ENCODE measurements at places on chromosomes 2 and 18.

- DNase-seq, result no peak
Measured at GRCh38 chr18:3321133-3321812, 59.3 kb downstream of the MYL12B start.

DNA sequence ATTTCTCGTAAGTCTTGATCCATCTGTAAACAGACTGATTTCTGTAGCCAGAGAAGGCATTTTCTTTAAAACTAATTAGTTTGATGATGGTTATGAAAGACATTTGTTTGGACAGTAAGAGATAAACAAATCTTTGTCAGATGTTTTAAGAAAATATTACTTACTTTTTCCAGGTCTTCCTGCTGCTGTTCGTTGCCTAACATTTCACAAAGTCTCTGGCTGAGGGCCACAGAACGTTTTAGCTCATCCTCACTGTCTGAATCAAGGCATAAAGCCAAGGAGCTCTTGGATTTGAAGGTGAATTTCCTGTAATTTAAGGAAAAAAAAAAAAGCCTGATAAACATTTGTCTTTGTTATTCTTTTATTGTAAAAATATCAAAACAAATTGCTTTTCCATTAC is 57.8 kb downstream of the VIL1 start:
- DNase-seq, result no peak

DNA sequence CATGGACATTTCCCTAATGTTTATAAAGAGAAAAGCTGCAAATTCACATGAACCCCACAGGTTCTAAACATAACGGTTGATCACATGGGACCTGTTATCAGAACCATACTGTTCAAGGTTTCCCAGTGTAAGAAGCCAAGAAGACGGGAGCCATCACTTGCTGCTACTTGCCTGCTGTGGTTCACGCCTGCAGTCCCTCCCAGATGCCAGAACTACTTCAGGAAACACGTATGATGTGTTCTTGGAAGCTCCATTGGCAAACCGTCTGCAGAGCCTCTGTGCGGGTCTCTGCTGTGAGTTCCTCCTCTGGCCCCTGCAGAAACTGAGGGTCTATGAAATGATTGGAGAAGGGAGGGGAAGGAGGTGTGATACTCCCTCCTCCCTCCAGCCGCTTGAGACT is 75.2 kb downstream of the CABLES1 start:
- DNase-seq, result no peak

GRCh38 chr2:43946685-43947084 is 49.1 kb downstream of the LRPPRC start:
- DNase-seq, result no peak

DNA sequence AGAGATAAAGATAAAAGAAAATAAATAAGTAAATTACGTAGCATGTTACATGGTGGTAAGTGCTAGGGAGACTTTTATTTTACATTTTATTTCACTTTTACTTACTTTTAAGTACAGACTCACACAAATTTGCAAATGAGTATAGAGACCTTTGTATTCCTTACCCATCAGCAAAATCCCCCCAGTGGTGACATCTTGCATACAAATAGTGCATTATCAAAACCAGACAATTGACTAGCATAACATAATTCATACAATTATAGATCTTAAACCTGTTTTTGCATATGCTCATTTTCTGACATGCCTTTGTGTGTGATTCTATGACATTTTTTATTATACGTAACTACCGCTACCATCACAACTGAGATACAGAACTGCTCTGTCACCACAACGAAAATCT is 1099.4 kb downstream of the DPP10 start:
- no peak for DNase-seq

DNA sequence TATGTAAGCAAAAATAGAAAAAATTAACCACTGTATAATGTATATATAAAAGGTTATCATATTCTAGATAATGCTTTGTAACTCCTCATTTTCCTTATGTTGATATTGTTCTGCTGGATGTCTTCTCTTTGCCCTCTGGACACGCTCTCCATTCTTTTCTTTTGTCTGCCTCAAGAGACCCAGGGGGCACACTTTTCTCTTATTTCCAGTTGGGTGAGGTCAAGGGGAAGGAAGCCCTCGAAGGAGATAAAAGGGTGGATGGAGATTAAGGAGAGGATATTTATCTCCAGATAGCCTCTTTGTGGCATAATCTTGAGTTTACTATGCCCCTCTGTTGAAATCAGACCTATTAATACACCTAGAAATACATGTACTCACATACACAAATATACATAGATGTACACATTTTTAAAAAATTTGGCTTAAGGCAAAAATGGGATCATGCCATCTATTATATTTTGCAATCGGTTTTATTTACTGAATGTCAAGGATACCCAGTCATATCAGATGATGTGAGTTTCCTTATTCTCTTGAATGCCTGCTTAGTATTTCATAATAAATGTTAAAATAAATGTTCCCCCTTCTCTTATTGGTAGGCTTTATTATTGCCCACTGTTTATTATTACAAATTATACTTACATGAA is 65.3 kb downstream of the LCLAT1 start:
- no peak for DNase-seq

DNA sequence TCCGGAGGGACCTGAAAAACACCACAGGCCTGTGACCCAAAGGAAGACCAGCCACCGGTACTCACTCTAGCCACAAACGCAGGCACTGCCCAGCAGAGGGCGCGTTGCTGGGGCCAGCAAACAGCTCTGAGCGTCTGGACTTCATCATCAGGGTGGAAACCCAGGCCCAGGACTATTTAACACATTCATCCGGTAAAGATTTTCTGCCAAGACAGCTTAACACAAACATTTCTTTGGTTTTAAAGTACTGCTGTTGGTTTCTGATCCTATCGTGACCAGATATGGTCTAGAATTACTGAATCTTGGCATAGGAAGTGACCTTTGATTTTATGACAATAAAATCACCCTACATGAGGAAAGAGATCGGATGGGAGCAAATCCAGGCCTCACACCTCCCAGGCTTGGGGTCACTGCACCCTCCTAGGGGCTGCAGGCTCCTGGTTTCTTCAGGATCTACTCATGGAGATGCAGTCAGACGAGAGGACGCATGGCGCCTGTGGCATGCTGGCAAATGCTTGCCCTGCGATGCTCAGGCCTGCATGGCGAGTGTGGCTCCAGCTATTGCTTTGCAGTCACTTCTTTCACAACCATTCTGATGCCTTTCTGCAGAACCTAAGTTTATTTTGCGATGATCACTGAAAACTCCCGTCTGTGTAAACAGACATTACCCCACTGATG is 130.4 kb downstream of the COL4A4 start:
- no peak for DNase-seq

DNA sequence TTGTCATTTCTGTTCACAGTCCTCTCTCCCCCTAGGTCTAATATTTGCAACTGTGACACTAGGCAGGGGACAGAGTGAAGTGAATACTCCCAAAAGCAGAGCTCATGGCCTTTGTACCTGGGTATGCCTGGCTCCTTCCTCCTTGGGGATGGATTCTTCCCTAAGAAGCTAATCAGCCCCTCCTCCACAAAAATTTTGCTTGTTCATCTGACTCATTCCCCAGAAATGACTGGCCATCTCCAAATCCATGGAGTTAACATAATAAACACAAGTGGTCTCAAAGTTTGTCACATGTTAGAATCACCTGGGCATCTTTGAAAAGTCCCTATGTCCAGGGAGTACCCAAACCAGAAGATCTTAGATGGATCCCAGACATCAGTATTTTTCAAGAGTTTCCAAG is 65.3 kb downstream of the SUCLG1 start:
- DNase-seq, result no peak

Measured in mesenteric fat pad (tissue), 1 donor.